ENCODE measurements at places on chromosomes 11 and 22. TPM values are rescaled to one million over a fixed set of nuclear protein-coding genes. Genes with fewer than 3 reads are reported as not detected.

GRCh38 chr11:93972790-93973189 lies 48.4 kb upstream of the HEPHL1 start:
- DNase-seq = no peak

- DNase-seq = no peak
Measured at GRCh38 chr11:62144641-62145255, 20.9 kb downstream of the INCENP start.

DNA sequence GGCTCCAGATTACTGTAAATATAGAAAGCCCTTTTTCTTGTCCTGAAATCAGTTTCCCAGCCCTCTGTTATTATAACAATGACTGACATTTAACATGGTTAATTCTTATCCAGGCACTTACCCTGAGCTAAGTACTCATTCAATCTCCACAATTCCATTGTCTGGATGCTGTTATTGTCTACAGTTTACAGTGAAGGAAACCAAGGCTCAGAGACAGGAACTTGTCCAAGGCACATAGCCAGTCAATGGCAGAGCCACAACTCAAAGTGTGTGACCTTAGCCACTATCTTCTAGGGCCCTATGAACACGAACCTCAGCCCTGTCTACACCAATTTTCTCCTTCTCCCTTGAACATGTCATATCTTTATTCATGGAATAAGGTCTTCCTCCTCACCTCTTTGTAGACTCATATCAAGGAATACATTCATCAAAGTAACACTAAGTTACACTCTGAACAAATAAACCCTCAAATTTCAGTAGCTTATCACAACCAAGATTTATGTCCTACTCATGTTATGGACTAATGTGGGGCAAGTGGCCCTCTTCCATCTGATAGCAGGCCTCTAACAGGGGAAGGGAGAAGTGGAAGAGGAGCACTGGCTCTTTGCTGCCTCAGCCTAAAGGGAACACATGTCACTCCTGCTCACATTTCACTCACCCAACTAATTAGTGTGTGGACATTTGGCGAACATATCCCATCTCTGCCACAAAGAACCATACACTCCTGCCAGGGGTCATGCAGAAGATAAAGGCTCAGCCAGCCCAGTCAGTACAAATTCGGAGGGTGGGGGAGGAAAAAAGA lies 39.3 kb upstream of the APLNR start:
- DNase-seq = no peak

- DNase-seq = no peak
Measured at GRCh38 chr11:119320776-119321524, 4.0 kb upstream of the MCAM start.

GRCh38 chr11:65524741-65525545 lies at the start of gene SCYL1:
SCYL1 (plus strand) TSS chr11:65525083; CDS start chr11:65525154, 71 bp downstream.
- no peak for DNase-seq

GRCh38 chr11:108961095-108961494 lies 296.2 kb downstream of the DDX10 start:
- DNase-seq = no peak

The SYT8 gene
- total RNA-seq = not detected

The SMC1B gene
- total RNA-seq = 0.04 TPM

All from pulmonary artery endothelial cell (primary cell).